Memory B cell (primary cell): ENCODE measurements at places on chromosomes 16 and 17.

DNA sequence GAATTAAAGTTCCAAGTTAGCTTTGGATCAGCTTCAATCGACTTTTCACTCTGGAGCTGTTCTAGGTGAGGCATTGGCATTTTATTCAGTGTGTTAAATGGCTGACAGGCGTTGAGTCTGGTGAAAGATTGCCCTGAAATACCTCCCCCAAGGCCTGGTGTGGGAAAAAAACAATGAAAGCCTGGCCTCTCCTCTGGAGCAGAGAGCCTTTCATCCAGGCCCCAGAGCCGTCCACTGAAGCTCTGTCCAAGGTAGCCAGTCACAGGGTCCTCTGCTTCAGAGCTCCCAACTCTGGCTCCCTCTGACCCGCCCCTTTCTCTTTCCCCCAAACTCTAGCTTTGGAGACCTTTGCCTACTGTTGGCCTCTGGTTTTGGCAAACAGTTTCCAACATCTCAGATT is 123.6 kb upstream of the CRHR1 start:
- H3K27ac ChIP-seq, result no peak overlapping the region
- DNase-seq, result no peak
- no peak overlapping the region for H3K4me3 ChIP-seq
- H3K27me3 ChIP-seq, result peaks cover 16% of the 10 kb centered on the region
- no peaks in the 10 kb centered on the region for H3K4me1 ChIP-seq

DNA sequence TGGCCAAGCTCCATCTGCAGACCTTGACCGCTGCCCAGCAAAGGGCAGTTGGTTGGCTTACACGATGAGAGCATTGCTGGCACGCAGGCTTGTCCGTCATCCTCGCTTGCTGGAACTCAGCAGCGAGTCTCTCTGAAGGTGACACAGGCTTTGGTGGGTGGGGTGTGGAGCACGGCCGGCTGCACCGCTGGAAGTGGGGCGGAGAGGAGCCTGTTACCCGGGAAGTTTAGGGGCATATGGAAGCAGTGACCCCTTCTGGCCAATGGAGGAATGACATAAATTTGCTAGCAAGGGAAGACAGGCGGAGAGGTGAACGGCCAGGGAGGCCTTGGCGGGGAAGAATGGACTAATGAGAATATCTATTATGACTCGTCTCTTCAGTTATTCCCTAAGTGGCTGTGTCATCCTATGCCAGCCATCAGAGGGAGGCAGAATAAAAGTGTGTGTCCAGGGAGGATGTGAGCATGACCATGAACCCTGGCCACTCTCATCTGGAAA is 65.9 kb upstream of the SDK2 start:
- H3K36me3 ChIP-seq, result no peaks in the 10 kb centered on the region
- DNase-seq, result peak; percentile 64
- no peak overlapping the region for H3K27ac ChIP-seq

DNA sequence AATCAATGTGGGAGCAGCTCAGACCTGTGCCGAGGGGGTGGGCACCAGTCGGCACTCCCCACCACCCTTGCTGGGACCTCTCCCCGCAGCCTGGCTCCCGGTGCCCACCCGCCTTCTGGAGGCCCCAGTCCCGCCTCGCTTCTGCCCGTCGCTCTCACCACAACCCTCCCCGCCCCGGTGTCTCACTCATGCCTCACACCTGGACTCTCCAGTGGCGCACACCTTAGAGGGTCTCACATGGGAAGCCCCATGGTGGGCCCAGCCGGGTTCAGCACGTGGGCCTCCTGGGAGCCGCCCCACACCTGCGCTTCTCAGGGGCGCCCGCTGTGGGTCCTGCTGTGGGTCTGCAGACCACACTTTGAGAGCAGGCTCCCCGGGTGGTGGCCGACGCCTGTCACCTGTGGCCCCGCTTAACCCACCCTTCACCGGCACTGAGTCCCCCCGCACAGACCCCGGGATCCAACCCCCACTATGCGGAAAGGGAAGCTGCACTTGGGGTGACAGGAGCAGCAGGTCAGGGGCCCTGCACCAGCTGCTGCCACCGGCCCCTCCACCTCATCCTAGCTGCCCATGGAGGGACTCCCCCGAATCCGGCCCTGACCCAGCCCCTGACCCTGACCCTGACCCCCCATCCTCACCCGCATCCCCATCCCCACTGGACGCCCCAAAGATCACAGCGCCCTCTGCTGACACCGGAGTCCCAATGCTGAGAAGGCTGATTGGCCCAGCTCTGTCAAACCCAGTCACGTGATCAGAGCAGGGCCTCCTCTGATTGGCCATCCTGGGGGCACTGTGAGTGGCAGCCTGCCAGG is 27.4 kb upstream of the SLC38A10 start:
- DNase-seq, result no peak
- no peak overlapping the region for H3K4me3 ChIP-seq
- H3K4me1 ChIP-seq, result no peaks in the 10 kb centered on the region
- peaks cover 10% of the 10 kb centered on the region for H3K27me3 ChIP-seq

GRCh38 chr17:2120586-2121335 is 65.9 kb downstream of the HIC1 start:
- H3K4me3 ChIP-seq, result no peak overlapping the region
- no peak for DNase-seq
- no peaks in the 10 kb centered on the region for H3K27me3 ChIP-seq
- H3K36me3 ChIP-seq, result peaks cover 11% of the 10 kb centered on the region
- peaks cover 16% of the 10 kb centered on the region for H3K4me1 ChIP-seq

GRCh38 chr16:30992931-30993816 is 8.2 kb downstream of the HSD3B7 start:
- DNase-seq, result no peak
- H3K27me3 ChIP-seq, result peaks cover 1% of the 10 kb centered on the region
- no peak overlapping the region for H3K4me3 ChIP-seq
- peaks cover 14% of the 10 kb centered on the region for H3K4me1 ChIP-seq
- no peak overlapping the region for H3K27ac ChIP-seq

- H3K36me3 ChIP-seq, result peaks cover 30% of the 10 kb centered on the region
- no peak overlapping the region for H3K4me3 ChIP-seq
- no peak overlapping the region for H3K27ac ChIP-seq
- H3K4me1 ChIP-seq, result no peaks in the 10 kb centered on the region
- H3K27me3 ChIP-seq, result no peaks in the 10 kb centered on the region
Observed at GRCh38 chr16:68345958-68346635, 35.3 kb downstream of the PRMT7 start.

DNA sequence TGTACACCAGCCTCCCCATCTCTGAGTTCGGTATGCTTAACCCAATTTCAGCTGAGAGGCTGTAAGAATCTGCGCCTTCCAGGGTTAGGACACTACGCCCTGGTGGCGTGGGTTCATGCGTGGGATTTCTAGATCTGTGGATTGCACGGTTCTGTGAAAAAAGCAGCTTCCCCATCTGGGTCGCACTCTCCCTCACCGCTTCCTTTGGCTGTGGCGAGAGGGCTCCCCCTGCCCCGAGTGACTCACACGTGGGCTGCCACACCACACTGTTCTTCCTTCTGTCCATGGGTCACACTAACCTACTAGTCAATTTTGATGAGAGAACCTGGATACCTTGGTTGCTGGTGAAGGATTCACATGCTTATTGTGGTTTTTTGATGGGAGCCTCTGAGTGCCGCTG is 256.0 kb upstream of the MAF start:
- H3K27ac ChIP-seq, result no peak overlapping the region
- no peaks in the 10 kb centered on the region for H3K4me1 ChIP-seq
- DNase-seq, result no peak
- H3K27me3 ChIP-seq, result no peaks in the 10 kb centered on the region

DNA sequence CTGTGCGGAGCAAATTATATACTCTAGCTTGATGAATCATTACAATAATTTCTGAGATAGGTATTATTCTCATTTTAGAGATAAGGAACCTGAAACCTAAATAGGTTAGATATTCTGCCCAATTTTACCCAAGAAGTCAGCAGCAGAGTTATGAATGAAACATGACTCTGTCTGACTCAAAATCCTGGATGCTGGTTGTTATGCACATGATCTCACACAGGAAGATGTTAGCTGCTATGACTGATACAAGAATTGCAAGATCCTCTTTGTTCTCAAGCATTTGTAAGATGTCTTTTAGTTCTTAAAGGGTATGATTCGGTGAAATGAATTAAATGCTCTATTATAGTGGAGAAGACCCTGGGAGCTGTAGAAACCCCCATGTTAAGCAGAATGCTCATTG is 447.8 kb downstream of the KIF2B start:
- H3K4me3 ChIP-seq, result no peak overlapping the region
- no peaks in the 10 kb centered on the region for H3K36me3 ChIP-seq
- no peaks in the 10 kb centered on the region for H3K4me1 ChIP-seq
- H3K27me3 ChIP-seq, result no peaks in the 10 kb centered on the region
- no peak for DNase-seq
